ENCODE measurements at places on chromosomes 11 and 22.

GRCh38 chr11:3894128-3894731 is 38.8 kb downstream of the STIM1 start:
- peak; percentile 27 for DNase-seq

DNA sequence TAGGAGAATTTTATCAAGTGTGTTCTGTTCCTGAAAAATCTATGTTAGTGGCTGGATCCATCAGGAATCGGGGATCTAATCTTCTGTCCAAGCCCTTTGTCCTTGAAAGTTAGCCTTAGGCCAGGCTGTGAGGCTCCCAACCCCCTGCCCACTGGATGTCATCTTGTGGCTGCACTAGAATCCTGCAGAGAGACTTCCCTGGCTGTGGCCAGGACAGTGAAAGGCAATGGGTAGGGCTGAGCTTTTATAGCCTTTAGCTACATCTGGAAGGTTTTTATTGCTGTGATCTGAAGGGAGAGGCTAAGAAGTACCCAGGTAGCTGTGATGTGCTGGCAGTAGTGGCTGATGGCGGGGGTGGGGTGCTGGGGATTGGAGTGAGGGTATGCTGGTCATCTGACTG is 2.1 kb downstream of the OAF start:
- no peak for DNase-seq

GRCh38 chr22:40026641-40027040 is 31.9 kb downstream of the FAM83F start:
- DNase-seq: no peak

DNA sequence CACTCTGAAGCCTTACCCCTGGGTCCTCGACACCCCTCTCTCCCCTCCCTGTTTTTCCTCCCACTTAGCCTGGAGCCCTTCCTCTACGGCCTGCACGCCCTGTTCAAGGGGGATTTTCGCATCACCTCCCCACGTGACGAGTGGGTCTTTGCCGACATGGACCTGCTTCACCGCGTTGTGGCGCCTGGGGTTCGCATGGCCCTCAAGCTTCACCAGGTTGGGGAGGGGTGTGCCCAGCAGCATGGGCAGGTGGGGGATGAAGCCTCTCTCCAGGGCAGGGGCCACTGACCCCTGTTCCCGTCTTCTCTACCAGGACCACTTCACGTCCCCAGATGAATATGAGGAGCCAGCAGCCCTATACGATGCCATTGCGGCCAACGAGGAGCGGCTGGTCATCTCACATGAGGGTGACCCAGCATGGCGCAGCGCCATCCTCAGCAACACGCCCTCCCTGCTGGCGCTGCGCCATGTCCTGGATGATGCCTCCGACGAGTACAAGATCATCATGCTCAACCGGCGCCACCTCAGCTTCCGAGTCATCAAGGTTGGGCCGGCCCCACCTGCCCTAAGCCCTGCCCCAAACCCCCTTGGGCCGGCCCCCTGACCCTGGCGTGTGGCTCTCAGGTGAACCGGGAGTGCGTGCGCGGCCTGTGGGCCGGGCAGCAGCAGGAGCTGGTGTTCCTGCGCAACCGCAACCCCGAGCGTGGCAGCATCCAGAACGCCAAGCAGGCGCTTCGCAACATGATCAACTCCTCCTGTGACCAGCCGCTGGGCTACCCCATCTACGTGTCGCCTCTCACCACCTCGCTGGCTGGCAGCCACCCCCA is 2.8 kb upstream of the SIPA1 start:
- no peak for DNase-seq

DNA sequence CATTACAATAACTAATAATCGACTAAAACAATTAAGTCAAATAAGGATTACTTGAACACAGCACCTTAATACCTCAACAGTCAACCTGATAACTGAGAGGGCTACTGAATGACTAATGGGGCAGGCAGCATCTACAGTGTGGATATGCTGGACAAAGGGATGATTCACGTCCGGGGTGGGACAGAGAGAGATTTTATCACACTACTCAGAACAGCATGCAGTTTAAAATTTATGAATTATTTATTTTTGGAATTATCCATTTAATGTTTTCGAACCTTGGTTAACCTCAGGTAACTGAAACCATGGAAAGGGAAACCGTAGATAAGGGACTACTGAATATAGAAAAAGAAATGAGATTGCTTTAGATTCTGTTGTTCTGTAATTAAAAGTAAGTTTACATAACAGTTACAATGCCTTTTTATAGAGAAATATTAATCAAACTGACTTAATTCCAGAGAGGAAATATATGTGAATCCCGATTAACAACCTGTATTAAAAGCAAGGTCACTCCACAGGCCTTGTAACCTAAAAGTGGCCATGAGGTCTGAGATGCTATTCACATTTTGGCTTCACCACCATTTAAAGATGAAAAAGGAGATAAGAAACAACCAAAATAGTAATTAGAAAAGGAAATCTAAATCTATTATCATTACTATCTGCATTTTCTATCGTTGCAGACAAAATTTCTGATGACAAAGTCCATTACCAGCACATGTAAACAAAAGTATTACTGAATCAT is 119.0 kb upstream of the TP53AIP1 start:
- no peak for DNase-seq

GRCh38 chr11:2665526-2666400 is 34.0 kb downstream of the KCNQ1OT1 start:
- DNase-seq: peak; percentile 7

- no peak for DNase-seq
These were observed 16.4 kb downstream of the YWHAH start for GRCh38 chr22:31960767-31961166.

GRCh38 chr11:121775276-121775675 is 322.5 kb upstream of the SORL1-AS1 start:
- DNase-seq: no peak

- DNase-seq: no peak
These were observed 1442.7 kb downstream of the TBC1D22A start for GRCh38 chr22:48205161-48205560.

- no peak for DNase-seq
These were observed 18.3 kb downstream of the KMT5B start for GRCh38 chr11:68194675-68195294.

- no peak for DNase-seq
These were observed 31.3 kb upstream of the MYOD1 start for GRCh38 chr11:17687946-17688670.

DNA sequence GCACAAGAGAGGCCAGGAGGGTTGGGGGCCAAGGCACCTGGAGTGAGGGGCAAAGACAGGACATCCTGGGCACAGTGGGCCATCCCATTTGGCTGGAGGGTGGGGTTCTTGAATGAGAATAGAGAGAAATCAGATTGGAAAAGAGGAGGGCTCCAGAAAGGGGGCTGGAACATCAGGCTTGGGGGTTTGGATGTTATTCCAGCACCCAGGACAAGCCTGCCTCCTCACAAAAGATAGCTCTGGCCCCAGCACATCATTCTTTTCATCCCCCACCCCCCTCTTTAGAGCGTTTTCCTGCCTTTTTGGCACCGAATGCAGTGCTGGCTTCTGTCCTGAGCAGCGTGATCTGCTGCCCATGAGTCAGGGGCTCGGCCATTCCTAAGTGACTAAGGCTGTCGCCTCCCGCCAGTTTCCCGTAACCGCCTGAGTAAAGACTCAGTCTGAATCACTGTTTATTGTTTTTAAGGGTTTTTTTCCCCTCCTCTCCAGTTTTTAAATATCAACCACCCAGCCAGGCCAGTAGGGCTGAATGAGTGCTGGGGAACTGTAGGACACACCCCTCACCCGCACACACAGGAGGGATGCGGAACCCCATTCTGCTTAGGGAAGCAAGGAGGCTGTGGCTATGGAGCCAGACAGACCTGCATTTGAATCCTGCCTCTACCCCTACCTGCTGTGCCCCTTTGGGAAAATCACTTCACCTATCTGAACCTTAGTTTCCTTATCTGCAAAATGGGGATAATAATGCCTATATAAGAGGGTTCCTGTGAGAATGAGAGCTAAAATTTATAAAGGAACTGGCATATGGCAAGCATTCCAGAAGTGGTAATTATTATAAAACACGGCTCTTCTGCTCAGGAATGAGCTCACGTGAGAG is 32.4 kb upstream of the NAV2 start:
- DNase-seq: no peak

DNA sequence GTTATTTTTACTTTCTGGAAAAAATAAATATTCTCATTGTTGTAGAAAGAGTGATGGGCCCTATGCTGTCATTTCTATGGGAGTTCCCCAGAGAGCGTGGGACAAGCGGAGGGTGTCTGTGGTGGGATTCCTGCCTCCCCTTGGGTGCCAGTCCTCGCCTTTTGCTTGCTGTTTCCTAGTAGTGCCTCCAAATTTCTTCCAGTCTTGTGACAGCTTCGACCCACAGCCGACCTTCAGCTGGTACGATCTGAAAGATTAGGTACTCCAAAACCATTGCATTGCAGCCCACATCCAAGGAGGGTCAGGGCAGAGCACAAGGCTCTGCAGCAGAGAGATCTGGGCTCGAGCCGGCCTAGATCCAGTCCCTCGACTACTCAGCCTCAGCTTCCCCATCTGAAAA is 58.9 kb upstream of the EMID1 start:
- no peak for DNase-seq

- DNase-seq: no peak
These were observed 434.4 kb downstream of the METTL15 start for GRCh38 chr11:28542561-28542960.

- DNase-seq: no peak
These were observed 66.2 kb downstream of the CCDC81 start for GRCh38 chr11:86440843-86441242.

DNA sequence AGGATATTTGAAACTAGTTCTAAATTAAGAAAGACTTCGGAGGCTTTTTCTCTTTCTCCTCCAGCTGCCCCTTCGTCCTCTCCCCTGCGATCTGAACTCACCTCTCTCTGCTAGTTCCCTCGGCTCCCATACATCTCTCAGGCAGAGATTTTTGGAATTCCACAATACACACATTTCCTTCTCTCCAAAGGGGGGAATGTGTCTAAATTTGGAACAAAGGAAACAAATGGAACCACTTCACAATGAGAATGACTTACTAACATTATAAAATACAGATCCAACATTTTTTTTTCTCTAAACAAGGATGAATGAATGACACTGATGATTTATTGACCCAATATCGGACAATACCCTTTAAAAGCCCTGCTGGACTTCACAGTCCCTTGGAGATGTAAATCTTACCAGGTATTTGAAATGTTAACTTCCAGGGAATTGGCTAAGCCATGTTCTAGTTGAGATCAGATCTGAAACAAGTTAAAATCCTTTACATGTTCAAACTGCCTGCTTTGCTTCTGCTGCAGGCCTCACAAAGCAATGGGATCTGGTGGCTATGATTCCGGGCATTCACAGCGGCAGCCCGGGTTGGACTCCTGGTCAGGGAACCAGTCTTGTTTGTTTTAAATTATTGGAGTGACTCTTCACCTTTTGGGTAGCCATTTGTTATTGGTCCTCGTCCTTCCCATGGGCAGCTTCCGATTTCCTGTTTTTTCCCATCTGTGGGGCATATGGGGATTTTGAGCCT is 20.5 kb upstream of the GSTP1 start:
- DNase-seq: no peak

DNA sequence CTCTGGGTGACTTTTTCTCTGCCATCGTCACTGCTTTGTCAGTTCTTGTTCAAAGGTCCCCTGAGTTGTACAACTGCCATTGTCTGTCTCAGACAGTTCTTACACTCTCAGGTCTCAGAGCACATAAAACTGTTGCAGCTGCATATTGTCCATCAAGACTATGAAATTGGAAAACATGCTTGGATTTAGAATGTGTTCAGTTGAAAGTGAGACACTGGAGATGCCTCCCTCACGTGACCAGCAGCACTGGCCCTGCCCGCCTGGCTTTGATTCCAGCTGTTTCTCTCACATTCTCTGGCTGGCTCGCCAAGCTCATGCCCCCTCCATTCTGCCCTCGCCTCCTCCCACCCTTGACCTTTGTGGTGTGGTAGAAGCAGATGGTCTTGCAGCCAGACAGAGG is 244.2 kb downstream of the NTM start:
- DNase-seq: no peak

DNA sequence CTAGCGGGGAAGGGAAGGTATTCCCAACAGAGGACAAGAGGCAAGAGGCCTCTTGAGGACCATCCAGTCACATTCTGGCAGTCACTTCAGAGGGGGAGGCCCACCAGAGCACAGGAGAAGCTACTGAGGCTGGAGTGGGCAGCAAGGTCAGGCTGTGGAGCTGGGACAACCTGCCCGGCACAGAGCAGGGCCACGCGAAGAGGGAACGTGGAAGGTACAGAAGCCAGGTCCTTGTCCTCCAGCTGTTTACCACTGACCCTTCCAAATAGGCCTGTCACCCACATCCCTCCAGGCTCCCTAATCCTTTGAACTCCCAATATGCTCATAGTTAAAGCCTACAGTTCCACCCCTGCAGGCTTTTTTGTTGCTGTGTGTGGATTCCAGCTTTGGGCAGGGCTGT is 76.9 kb downstream of the IGLL1 start:
- DNase-seq: no peak

- DNase-seq: no peak
These were observed 24.1 kb downstream of the APOL3 start for GRCh38 chr22:36136475-36136874.

GRCh38 chr11:62724171-62724570 is 3.1 kb downstream of the HNRNPUL2 start:
- DNase-seq: no peak

DNA sequence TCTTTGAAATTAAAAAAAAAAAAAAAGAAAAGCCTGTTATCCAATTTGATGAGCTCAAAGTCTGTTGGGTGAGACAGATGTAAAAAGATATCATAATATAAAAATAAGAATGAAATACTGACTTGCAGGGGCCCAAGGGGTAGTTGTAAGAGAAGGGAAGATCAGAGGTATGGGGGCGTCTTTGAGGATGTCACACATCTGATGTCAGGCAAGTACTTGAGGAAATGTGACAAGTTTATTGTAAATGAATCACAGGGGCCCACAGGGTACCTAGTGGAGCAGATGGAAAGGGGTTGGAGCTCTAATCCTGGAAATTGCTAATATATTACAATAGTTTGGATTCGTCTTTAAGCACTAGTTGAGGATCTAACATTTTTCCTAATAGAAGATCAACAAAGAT is 131.6 kb downstream of the MAML2 start:
- DNase-seq: peak; percentile 39

DNA sequence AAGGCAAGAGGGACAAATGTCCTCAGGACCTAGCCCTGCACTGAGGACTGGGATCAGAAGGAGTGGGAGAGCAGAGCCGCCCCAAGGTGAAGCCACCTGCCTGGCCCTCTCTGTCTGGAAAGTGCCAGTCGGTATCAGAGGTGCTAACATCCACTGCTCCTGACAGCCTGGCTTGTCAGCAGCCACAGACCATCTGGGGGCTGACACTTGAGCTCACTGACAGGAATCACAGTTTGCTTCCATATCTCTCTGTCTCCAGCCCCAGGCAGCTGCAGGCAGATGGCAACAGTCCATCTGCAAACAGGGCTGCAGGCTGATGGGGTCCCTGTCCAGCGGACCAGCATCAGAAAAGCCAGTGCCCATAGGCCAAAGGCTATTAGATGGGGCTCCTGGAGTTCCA is 5.5 kb downstream of the OPCML start:
- DNase-seq: no peak

GRCh38 chr11:73463359-73463758 is 87.2 kb downstream of the RELT start:
- no peak for DNase-seq

All from CD8-positive, alpha-beta T cell (primary cell).